ENCODE measurements at places on chromosomes 11 and 22.

- DNase-seq: no peak
Observed at GRCh38 chr22:45503816-45504372, 1.2 kb downstream of the FBLN1 start.

DNA sequence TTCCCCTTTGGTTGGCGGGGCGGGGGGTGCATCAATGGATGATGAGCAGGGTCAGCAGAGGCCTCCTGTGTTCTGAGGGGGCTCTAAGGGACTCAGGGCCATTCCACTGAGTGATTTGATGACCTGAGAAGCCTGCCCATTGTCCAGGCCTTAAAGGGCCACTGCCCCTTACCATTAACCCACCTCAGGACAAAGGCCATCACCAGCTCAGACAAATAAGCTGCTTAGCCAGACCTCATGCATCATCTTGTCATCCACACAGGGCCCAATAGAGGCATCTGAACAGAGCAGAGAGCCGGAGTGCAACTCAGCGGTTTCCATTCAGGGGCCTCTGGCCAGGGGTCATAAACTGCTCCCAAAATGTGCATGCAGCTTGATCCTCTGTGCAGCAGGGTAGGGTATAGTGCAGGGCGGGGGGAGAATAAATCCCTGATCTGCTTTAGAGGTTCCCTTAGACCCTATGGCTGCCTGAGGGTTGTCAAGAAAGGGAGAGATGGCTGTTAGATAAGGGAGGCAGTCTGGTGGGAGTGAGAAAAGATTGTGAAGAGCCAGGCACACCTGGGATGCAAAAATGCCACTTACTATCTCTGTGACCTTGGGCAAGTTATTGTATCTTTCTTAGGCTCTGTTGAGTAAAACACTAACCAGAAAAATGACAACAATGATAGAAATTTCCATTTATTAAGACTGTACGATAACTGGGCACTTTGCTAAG, 375.5 kb upstream of the NARS2 start:
- DNase-seq: no peak

GRCh38 chr11:74311352-74311926, at the start of gene P4HA3:
P4HA3 (minus strand) TSS chr11:74311640; CDS start chr11:74311611, 29 bp downstream.
- DNase-seq: no peak

- DNase-seq: no peak
Observed at GRCh38 chr22:33984211-33984610, 63.9 kb upstream of the LARGE1 start.

DNA sequence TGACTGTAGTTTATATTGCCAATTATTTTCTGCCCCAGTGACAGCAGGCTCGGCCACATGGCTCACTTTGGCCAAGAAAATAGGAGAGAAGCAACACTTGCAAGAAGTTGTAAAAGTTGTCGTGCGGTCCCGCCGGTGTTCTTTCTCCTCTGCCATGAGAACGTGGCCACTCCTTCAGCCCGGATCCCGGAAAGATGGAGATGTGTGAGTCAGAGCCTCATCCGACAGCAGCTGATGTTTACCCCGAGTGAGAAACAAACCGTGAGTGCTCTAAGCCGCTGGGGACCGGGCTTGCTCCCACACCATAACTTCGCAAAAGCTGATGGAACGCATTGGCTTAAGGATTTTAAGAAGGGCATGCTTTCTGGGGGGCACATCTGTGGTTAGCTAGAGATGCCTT, 157.0 kb downstream of the CACNA1I start:
- DNase-seq: no peak

DNA sequence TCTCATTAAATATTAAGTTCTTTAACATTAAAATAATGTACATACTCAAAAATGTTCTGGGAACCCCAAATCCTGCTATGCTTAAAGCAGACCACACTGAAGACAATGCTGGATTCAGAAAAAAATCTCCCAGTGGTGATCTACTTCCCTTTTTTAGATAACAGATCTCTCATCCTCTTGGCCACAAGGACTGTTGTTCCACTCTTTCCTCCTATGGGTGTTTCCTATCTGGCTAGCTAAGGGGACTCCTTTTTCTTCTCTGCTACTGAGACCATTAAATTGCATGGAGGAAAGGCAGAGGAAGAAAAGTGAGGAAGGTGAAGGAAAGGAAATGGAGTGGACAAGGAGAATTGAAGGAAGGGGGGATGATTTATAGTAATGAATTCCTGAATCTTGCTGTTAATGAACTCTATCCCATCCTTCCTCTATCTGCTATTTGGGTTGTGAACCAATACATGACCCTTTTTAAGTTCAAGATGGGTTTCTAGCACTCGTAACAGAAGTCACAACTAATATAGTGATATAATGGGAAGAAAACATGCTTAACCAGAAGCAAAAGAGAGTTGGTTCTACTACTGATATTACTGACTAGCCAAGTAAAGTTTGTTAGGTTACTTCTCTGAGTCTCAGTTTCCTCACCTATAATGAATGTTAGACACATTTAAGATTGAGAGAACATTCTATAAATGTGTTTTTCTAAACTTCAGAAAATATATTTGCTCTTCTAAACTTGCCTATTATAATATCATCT, 53.2 kb downstream of the PIK3C2A start:
- no peak for DNase-seq

DNA sequence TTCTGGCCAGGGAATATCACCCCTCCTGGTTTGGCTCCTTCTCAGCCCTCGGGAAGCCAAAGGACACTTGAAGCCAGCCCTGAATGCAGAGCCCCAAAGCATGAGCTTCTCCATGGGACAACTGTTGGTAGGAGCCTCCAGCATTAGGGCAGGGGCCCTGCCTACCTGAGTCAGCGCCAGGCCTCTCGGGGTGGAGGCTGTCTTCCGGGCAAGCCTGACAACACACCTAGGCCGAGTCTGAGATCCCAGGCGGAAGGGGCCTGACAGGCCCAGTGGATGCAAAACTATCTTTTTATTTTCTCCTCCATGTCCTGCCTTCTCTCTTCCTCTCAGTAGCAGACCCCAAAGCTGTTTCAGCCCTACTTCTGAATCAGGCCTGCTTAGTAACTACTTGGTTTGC, 27.6 kb downstream of the RCOR2 start:
- DNase-seq: no peak

DNA sequence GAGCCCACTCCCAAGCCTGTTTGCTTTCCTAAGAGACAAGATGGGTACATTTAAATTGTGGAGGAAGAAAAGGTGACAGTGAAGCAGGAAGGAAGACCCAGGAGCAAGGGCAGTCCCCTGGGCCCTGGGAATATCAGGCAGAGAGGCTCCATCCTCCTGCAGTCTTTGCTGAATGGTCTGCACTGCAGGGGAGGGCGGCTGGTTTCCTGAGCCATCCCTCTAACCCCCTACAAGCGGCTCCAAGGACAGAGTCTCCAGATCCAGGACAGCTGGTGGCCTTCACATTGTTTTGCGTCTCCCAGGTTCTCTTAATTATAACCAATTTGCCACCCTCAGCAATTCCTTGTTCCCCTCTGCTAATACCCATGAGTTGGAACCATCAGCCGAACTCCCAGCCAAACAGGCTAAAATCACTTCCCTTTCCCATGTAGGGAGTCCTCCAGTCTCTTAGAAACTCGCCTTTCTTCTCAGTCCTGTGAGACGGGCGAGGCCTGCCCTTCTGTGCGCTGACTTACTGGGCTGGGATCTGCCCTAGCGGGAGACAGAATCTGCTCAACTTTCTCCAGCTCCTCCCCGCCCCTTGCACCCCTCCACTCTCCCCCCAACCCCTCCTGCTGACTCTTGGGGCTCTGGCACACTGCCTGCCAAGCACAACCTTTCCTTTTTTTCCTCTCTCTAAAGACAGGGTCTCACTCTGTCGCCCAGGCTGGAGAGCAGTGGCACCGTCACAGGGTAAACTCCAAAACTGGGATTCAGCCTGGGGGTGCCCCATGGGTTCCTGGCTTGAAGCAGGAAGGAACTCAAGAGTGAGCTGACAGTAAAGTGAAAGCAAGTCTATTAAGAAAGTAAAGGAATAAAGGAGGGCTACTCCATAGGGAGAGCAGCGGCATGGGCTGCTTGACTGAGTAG, 53.4 kb upstream of the EMID1 start:
- DNase-seq: no peak

DNA sequence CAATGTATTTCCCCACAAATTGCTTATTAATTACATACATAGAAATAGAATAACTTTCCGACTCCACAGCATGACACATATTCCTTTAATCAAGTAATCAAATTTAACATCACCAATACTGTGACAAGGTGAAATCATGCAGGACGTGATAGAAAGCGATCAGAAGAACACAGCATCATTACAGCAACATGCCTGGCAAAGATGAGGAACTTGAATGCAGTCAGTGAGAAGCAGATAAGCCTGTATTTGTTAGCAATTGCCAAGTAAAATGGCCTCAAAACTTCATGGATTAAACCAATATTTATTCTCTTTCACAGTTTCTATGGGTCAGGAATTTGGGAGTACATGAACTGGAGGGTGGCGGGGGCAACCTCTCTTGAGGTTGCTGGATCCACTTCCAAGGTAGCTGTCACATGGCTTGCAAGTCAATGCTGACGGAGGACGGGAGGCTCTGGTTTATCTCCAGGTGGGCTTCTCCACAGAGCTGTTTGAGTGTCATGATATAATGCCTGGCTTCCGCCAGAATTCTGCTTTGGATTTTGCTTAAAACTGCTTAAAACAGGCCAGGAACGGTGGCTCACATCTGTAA, 12.0 kb upstream of the TEAD1 start:
- no peak for DNase-seq

DNA sequence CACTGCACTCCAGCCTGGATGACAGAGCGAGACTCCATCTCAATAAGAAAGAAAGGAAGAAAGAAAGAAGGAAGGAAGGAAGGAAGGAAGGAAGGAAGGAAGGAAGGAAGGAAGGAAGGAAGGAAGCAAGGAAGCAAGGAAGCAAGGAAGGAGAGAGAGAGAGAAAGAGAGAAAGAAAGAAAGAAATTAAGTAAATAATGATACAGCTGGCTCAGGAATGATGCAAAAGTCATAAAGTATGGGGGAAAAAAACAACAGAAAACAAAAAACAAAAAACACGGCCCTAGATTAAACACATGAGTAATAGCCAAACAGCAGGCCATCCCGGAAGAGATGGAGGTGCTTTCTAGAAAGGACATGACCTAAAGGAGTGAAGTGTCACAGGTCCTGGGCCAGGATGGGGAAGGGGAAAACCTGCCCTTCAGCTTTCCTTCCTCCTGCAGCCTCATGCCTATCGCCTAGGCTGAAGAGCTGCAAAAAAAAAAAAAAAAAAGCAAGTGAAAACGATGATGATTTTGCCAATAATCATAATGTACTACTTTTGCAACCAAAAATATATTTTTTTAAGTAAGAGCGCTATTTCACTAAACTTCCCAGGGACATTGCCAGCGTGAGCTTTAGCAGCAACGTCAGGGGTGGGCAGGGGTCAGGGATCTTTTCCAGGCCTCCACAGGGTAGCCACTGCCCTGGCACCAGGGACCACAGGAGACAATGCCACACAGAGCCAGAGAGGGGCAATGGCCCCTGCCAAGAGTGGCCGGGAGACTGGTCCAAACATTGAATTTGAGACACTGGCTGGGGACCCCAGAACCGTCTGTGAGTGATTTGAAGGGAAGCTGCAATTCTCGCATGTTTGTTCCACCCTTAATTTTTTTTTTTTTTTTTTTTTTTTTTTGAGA, 28.2 kb upstream of the TMPRSS4 start:
- no peak for DNase-seq

- DNase-seq: no peak
Observed at GRCh38 chr22:43162412-43163150, 11.2 kb downstream of the TSPO start.

GRCh38 chr22:41330169-41330568, 28.8 kb downstream of the ZC3H7B start:
- no peak for DNase-seq

GRCh38 chr11:69173925-69174581, 18.3 kb downstream of the SMIM38 start:
- no peak for DNase-seq

DNA sequence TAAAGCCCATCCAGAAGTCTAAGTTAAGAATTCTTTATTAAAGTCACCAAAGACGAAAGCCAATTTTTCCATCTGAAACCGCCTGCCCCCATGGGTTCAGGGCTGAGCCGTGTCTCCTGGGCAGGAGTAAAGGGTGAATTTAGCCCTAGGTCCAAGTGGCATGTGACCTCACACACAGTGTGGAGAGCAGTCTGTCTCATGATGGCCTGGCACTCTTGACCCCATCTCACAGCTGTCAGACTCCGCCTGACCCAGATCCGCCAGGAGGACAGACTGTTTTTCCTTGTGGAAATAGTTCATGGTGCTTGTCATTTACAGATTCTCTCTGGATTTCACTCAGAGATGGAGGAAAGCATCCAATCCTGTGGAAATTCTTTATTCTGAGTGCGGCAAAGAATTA, 109.7 kb downstream of the GALNT18 start:
- DNase-seq: no peak

- DNase-seq: no peak
Observed at GRCh38 chr11:15698855-15699254, 584.1 kb downstream of the INSC start.

DNA sequence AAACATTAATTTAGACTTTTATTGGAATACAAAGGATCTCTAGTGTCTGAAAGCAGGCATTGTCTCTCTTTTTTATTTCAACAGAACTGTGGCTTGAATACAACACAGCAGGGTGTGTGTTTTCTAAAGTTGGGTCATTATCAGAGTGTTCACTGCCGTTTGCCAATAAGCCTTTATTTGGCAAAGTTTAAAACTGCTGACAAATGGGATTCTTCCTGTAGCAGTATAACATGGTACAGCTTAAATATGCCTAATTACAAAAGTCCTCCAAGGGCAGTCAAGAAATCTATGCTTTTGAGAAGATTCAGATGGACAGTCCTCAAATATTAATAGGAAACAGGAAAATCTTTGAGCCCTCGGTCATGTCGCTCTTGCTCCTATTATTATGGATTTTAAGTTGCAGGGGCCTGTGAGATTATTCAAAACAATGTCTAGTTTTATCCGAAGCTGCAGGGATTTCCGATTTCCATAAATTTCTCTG, 199.9 kb downstream of the MAML2 start:
- no peak for DNase-seq

DNA sequence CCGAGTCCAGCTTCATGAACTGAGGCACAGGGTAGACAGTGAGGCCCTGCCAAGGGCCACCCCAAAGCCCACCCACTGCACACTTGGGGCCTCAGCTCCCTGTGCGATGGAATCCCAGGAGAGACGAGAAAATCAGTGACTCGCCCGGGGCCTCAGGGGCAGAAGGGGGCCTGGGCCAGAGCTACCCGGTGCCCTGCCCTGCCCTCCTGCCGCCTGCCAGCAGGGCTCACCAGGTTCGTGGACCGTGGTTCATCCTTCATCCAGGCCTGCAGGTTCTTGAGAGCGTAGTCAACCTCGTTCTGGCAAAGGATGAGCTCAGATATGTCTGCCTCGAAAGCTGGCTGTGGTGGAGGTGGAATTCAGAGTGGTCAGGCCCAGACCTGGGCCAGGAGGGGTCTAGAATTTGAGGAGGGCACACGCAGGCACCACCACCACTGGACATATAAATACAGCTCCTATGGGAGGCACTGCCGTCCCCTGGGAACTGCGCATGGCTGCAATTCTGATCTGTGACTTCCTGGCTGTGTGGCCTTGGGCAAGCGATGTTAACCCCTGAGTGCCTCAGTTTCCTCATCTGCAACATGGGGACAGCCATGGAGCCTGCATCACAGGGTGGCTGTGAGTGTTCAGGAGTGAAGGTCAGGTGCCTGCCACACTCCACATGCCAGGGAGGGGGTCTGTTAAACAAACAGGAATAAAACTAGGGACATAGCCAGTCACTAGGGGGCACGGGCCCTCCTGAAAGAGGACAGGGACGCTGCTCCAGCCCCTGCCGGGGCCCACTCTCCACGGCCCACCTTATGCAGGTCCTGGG, 7.5 kb downstream of the ALDH3B2 start:
- DNase-seq: no peak
